ENCODE measurements at places on chromosomes 2 and 18.

GRCh38 chr2:227205701-227206100 lies 41.3 kb downstream of the COL4A3 start:
- no peak for DNase-seq

- DNase-seq: no peak
Measured at GRCh38 chr2:101690547-101691152, 6.9 kb upstream of the MAP4K4 start.

GRCh38 chr2:237456200-237456843 lies 30.7 kb upstream of the MLPH start:
- no peak for DNase-seq

DNA sequence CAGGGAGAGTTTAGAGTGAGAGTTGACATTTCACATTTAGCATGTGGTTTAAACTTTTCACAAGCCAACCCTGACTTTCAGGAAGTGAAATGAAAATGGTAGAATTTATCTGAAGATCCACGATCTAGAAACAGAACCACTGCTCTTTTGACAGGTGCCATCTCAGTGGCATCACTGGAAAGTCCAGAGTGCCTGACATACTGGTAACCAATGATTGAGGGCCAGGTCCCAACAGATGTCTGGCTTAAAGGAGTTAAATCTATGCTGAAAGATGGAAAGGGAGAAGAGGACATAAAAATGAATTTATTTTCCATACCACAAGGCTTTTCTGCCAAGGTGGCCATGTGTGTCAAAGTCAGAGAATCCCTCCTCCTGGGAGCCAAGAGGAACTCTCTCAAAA lies 2.7 kb downstream of the IL36G start:
- DNase-seq: no peak

- DNase-seq: no peak
Measured at GRCh38 chr2:55771612-55772011, 78.0 kb upstream of the PNPT1 start.
